Lung (tissue), 17 donors: ENCODE measurements at places on chromosomes 7 and 10.

GRCh38 chr10:133396035-133396624 lies 2.2 kb downstream of the MTG1 start:
- H3K4me1 ChIP-seq: peaks cover 9% of the 10 kb centered on the region
- H3K27ac ChIP-seq: no peak overlapping the region
- DNase-seq: no peak

GRCh38 chr7:29771081-29771816 lies 35.1 kb upstream of the WIPF3 start:
- H3K4me1 ChIP-seq: no peaks in the 10 kb centered on the region
- no peaks in the 10 kb centered on the region for H3K36me3 ChIP-seq
- DNase-seq: no peak
- peaks cover 20% of the 10 kb centered on the region for H3K27me3 ChIP-seq
- H3K4me3 ChIP-seq: no peak overlapping the region
- no peak overlapping the region for H3K27ac ChIP-seq

GRCh38 chr10:31679936-31680335 lies 248.7 kb downstream of the ARHGAP12 start:
- no peaks in the 10 kb centered on the region for H3K4me1 ChIP-seq
- H3K4me3 ChIP-seq: no peak overlapping the region
- no peaks in the 10 kb centered on the region for H3K36me3 ChIP-seq
- no peaks in the 10 kb centered on the region for H3K27me3 ChIP-seq
- DNase-seq: no peak

- no peak overlapping the region for H3K4me3 ChIP-seq
- H3K27ac ChIP-seq: no peak overlapping the region
- DNase-seq: peak; percentile 92
- peaks cover under 1% of the 10 kb centered on the region for H3K36me3 ChIP-seq
Observed at GRCh38 chr10:7610651-7611389, 55.9 kb downstream of the ITIH5 start.

GRCh38 chr7:45162311-45162845 lies 4.8 kb downstream of the RAMP3 start:
- no peak overlapping the region for H3K27ac ChIP-seq
- DNase-seq: peak; percentile 3
- H3K27me3 ChIP-seq: peaks cover 21% of the 10 kb centered on the region

- H3K27ac ChIP-seq: no peak overlapping the region
- no peaks in the 10 kb centered on the region for H3K27me3 ChIP-seq
Observed at GRCh38 chr10:124213899-124214510, 120.6 kb upstream of the CHST15 start.

GRCh38 chr7:30727061-30727945 lies 24.6 kb upstream of the INMT start:
- no peaks in the 10 kb centered on the region for H3K27me3 ChIP-seq
- no peak overlapping the region for H3K4me3 ChIP-seq
- no peak for DNase-seq
- H3K4me1 ChIP-seq: no peaks in the 10 kb centered on the region
- H3K36me3 ChIP-seq: no peaks in the 10 kb centered on the region

DNA sequence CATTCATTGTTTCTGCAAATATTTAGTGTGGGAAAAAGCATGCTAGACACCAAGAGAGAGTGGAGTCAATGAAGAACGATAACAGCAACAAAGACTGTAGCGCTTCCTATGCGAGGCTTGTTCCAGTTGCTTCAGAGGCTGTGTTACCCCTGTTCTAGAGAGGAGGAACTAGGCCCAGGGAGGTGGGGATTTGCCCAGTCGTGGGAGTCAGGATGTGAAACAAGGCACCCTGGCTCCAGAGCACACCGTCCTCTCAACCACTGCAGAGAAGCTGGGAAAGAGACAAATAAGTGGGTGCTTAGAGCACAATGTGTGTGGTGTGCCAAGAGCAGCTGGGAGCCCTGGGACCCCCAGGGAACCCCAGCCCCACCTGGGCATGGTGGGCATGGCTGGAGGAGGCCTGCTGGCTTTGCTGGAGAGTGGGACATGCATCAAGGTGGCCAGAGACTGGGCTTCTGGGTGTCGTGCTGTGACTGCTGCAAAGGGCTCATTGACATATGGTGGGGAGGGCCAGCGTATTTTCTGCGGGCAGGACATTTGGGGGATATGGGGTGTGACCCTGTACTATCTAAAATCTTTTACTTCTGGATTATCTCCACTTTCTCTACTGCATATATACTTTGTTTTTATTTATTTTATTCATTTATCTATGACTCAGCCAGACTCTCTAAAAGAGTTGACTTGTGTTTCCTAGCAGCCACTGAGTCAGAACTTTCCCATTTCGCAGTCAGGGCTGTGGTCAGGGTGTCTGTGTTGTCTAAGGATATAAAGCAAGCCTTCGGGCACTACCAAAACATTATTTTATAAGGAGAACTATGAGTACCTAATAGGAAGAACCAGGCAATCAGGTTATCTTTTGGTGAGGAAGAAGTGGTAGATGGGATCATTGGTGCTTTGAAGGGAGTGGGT lies 95.4 kb downstream of the TCF7L2 start:
- H3K4me3 ChIP-seq: no peak overlapping the region
- H3K36me3 ChIP-seq: peaks cover 2% of the 10 kb centered on the region
- peak overlapping the region; percentile 55 for H3K27ac ChIP-seq
- H3K27me3 ChIP-seq: no peaks in the 10 kb centered on the region

GRCh38 chr7:29613100-29613499 lies 49.5 kb downstream of the PRR15 start:
- H3K27me3 ChIP-seq: no peaks in the 10 kb centered on the region
- no peak overlapping the region for H3K4me3 ChIP-seq
- DNase-seq: no peak
- no peaks in the 10 kb centered on the region for H3K36me3 ChIP-seq
- H3K27ac ChIP-seq: no peak overlapping the region

GRCh38 chr7:11191574-11192220 lies 218.0 kb downstream of the PHF14 start:
- H3K27me3 ChIP-seq: no peaks in the 10 kb centered on the region
- no peak overlapping the region for H3K4me3 ChIP-seq
- no peak overlapping the region for H3K27ac ChIP-seq

- H3K27me3 ChIP-seq: no peaks in the 10 kb centered on the region
- peak overlapping the region; percentile 28 for H3K27ac ChIP-seq
- DNase-seq: no peak
- no peaks in the 10 kb centered on the region for H3K36me3 ChIP-seq
- H3K4me3 ChIP-seq: no peak overlapping the region
Observed at GRCh38 chr10:44993922-44994751, 6.6 kb upstream of the ZNF22 start.

GRCh38 chr7:155724327-155725005 lies 80.0 kb downstream of the RBM33 start:
- H3K4me3 ChIP-seq: no peak overlapping the region
- H3K36me3 ChIP-seq: peaks cover 3% of the 10 kb centered on the region
- no peaks in the 10 kb centered on the region for H3K27me3 ChIP-seq
- no peak overlapping the region for H3K27ac ChIP-seq
- H3K4me1 ChIP-seq: peaks cover 11% of the 10 kb centered on the region

- DNase-seq: peak; percentile 47
- no peaks in the 10 kb centered on the region for H3K36me3 ChIP-seq
- no peaks in the 10 kb centered on the region for H3K27me3 ChIP-seq
Observed at GRCh38 chr10:113960617-113961181, 83.0 kb upstream of the ADRB1 start.

DNA sequence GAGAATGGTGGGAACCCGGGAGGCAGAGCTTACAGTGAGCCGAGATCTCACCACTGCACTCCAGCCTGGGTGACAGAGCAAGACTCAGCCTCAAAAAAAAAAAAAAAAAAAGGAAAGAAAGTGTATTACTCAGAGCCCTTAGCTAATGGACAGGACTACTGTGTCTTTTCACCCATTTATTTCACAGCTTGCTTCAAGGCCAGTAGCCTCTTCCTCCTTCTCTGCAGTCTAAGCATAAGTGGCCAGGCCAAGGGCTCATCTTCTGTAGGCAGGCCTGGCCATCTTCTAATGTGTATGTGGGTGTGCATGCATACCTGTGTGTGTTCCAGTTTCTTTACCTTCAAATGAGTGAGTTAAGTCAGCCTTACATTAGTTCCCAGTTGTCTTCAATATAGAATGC lies 94.8 kb upstream of the GDF10 start:
- no peaks in the 10 kb centered on the region for H3K27me3 ChIP-seq
- no peak overlapping the region for H3K4me3 ChIP-seq
- H3K27ac ChIP-seq: no peak overlapping the region
- no peak for DNase-seq
- H3K4me1 ChIP-seq: peaks cover 30% of the 10 kb centered on the region

DNA sequence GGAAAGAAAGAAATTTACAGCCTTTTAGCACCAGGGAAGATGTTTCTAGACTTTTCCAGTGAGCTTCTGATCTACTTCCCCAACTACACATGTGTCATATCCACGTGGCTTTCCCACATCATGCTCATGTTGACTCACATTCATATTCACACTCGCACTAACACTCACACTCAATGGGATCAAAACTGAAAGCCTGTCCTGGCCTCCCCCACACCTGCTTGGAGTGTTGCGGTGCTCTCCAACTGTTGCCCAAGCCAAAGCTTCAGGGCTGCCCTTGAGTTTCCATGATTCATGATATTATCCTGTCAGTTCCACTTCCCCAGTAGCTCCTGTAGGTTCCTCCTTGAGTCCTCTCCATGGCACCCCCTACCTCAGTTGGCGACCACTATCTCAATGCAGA lies 444.4 kb downstream of the GATA3 start:
- H3K4me3 ChIP-seq: no peak overlapping the region
- no peak overlapping the region for H3K27ac ChIP-seq
- no peak for DNase-seq

GRCh38 chr7:73438547-73439409 lies 5.2 kb downstream of the FZD9 start:
- no peaks in the 10 kb centered on the region for H3K4me1 ChIP-seq
- no peak overlapping the region for H3K27ac ChIP-seq
- H3K4me3 ChIP-seq: no peak overlapping the region
- peaks cover 17% of the 10 kb centered on the region for H3K36me3 ChIP-seq
- DNase-seq: no peak
- peaks cover 10% of the 10 kb centered on the region for H3K27me3 ChIP-seq

DNA sequence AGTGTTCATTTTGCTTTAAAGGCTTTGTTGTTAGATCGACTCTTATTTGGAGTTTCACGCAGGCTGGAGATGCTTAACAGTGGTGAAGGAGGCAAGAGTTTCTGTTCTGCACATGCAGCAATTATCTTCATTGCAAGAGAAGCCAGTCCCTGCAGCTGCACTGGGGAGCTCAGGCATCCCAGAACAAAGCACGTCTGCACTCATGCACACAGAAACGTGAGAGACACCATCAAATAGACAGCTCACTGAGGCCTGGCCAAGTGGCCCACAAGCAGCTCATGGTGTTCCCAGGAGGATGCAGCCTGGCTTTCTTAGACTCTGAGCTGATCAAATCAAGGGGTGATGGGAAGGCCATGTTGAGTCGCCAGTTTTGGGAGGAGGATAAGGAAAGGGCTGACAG lies 246.1 kb downstream of the CREB5 start:
- H3K36me3 ChIP-seq: no peaks in the 10 kb centered on the region
- no peaks in the 10 kb centered on the region for H3K4me1 ChIP-seq
- no peaks in the 10 kb centered on the region for H3K27me3 ChIP-seq
- no peak overlapping the region for H3K27ac ChIP-seq
- no peak overlapping the region for H3K4me3 ChIP-seq

- H3K27ac ChIP-seq: no peak overlapping the region
- no peaks in the 10 kb centered on the region for H3K4me1 ChIP-seq
- H3K4me3 ChIP-seq: no peak overlapping the region
- no peak for DNase-seq
- H3K27me3 ChIP-seq: no peaks in the 10 kb centered on the region
- peaks cover 4% of the 10 kb centered on the region for H3K36me3 ChIP-seq
Observed at GRCh38 chr10:49486738-49487137, 52.2 kb downstream of the ERCC6 start.

DNA sequence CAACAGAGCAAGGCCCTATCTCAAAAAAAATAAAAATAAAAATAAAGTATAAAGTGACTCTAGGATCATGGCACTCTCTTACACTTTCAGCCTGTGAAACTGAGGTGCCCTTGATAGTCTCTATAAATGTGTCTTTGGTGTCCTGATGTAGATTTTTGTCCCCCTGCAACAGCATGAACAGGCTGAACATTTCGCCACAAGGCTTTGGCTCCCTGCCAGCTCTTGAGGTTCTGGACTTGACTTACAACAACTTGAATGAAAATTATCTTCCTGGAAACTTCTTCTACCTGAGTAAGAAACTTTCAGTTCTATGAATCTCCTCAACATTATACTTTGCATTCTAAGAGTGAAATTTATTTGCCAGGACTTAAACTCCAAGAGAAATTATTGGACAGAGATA lies 48.1 kb upstream of the BMS1 start:
- peak; percentile 21 for DNase-seq
- no peaks in the 10 kb centered on the region for H3K4me1 ChIP-seq
- H3K27ac ChIP-seq: no peak overlapping the region
- H3K36me3 ChIP-seq: no peaks in the 10 kb centered on the region
- no peak overlapping the region for H3K4me3 ChIP-seq

DNA sequence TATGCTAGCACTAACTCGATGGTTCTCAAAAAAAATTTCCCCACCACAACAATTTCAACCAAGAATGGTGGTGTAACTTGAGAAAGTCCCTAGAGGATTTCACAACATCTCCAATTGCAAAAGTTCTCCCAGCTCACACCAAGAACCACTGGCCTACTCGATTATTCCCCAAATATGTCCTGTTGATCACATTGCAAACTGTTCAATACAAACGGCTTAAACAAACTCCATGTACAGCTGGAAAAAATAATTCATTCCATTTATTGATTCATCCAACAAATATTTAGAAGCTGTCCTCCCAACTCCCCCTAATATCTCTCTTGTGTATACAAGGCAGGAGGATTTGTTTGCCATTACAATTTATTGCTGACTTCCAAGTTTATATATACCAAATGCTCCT lies 19.1 kb downstream of the TMEM176B start:
- no peak overlapping the region for H3K4me3 ChIP-seq
- peak; percentile 53 for DNase-seq
- no peaks in the 10 kb centered on the region for H3K27me3 ChIP-seq
- no peaks in the 10 kb centered on the region for H3K36me3 ChIP-seq

- no peak overlapping the region for H3K27ac ChIP-seq
- H3K4me3 ChIP-seq: no peak overlapping the region
- H3K4me1 ChIP-seq: peaks cover 2% of the 10 kb centered on the region
- no peaks in the 10 kb centered on the region for H3K27me3 ChIP-seq
- DNase-seq: peak; percentile 54
- H3K36me3 ChIP-seq: no peaks in the 10 kb centered on the region
Observed at GRCh38 chr7:148916186-148916585, 32.1 kb upstream of the EZH2 start.

DNA sequence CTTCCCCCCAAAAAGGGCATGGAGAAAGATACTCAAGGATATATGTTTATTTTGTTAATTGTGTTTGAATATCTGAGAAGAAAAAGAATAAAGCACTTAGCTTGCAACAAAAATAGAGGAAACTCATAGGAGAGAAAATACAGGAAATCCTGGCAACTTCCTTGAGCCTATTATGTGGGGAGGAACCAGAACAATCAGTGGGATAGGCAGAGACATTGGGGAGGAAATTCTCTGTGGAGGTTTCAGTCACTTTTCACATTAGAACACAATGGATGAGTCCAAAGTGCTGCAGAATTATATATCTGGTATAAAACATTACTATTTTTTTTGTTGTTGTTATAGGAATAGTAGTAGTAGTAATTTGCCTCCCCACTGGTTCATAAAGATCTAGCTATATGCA lies 240.1 kb downstream of the THSD7A start:
- H3K27me3 ChIP-seq: no peaks in the 10 kb centered on the region
- H3K4me1 ChIP-seq: no peaks in the 10 kb centered on the region
- no peak overlapping the region for H3K27ac ChIP-seq
- no peak overlapping the region for H3K4me3 ChIP-seq
